CD4-positive, alpha-beta T cell treated with Interleukin-6 for 4 hours (primary cell): ENCODE measurements at places on chromosomes 12 and 14.

DNA sequence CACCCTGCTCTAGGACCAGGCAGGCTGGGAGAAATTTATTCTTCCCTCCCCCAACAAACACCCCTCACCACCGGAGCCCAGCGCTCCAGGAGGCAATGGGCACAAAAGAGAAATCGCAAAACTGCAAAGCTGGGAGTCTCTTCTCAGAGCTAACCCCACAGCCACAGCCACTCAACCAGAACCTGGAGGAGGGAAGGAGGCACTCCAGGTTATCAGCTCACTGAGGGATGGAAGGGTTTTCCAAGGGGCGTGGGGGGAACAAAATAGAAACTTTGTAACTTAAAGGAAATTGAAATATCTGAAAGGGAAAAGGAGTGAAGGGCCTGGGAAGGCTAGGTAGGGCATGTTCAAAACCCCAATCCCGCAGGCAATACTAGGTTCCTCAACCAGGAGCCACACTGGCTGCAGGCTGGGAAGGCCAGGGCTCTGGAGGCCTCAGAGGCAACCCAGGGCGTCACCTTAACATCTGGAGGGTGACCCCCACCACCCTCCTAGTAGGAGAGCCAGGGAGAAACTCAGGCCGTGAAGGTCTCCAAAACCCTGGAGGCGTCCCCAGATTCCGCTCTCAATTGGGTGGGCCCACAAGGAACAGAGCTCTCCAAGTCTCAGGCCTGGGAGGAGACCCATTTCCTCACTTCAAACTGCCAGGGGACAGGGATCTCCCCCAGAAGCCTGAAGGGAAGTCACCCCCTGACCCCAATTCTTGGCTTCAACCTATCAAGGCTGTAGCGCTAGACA lies 3.2 kb downstream of the KDM2B start:
- DNase-seq, result no peak

DNA sequence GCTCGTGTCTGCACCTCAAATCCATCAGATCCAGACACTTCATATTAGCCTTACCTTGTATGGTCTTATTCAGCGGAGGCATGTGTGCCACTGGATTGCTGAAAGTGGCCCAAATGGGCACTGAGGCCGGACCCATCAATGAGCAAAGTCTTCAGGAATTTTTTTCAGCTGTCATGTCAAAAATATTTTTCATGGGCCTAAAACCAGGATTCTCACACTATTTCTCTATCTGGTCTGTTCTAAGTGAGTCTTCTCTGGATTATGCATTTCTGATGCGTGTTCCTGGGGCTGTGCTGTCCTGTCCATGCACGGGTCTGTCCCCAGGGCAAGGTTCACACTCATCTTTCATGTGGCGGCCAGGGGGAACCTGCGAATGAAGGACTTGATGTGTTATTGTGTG lies 94.6 kb downstream of the KCNA5 start:
- no peak for DNase-seq

DNA sequence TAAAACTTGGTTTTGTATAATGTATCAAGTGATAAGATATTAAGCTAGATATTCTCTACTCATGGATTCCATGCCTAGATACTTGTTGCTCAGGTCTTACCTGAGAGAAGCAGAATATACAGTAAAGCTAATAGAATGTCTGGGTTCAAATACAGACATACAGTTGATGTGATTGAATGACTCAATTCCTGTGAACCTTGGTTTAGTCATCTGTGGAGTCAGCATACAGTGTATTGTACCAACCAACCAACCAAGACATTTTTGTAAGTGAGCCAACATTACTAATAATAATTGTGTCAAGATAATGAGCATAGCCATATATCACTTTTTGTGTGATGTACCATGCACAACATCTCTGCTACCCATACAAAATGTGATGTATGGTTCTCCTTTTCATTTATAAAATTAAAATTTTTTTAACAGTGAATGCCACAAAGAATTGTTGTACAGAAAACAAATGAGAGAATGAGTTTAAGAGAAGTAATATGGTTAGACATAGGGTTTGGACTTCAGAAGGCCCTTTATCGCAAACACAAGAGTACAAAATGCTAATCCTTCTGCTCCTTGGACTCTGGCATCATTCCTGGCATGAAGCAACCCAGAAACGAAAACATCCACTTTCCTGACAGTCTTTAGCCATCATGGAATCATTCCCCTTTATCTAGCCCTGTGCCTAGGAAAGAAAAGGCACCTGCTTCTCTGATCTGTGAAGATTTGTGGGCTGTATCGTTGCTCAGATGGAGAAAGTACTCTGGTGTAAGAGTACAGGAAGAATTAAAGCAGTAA lies 977.2 kb upstream of the USP15 start:
- DNase-seq, result no peak

GRCh38 chr14:77883131-77883846 lies 83.4 kb downstream of the ADCK1 start:
- no peak for DNase-seq
